ENCODE measurements at places on chromosomes 16 and 17.

- no peak for DNase-seq
These were observed 23.8 kb downstream of the UNC13D start for GRCh38 chr17:75820094-75821080.

GRCh38 chr16:79188739-79189122 lies 411.8 kb downstream of the MAF start:
- DNase-seq, result no peak

DNA sequence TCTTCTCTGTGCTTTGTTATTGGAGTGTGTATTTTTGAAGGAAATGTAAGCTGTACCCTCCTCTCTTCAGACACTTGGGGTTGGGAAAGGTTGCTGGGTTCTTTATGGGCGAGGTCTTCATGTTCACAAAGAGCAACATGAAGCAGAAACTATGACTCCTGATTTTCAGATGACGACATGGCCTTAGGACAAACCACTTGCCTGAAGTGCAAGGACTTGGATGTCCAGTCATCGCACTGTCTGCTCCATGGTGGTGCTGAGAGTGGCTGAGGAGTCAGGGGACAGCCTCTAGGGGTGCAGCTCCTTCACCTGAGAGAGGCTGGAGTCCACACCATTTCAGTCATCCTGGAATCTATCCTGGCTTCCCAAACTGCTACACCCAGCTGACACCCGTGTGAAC lies 183.9 kb upstream of the CDH5 start:
- DNase-seq, result no peak

- DNase-seq, result no peak
These were observed 11.0 kb downstream of the C1QTNF1 start for GRCh38 chr17:79034931-79035485.

- DNase-seq, result no peak
These were observed 86.4 kb downstream of the TEX14 start for GRCh38 chr17:58605470-58605869.

GRCh38 chr17:79871131-79871530 lies 31.9 kb upstream of the CBX4 start:
- DNase-seq, result no peak

DNA sequence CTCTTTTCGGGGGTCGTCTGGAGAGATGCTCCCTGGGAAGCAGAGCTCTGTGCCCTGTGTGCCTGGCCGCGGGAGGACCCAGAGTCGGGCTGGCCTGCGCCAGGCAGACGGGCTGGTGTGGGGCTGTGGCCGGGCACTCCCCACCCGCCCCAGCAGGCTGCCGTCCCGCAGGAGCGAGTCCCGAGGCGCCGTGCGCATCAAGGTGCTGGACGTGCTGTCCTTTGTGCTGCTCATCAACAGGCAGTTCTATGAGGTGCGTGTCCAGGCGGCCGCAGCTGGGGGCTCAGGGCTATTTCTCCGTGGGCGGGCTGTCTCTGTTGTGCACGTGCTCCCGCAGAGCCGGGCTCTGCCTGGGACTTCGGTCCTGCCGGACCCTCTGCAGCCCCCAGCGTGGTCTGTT lies 15.0 kb downstream of the TSC2 start:
- DNase-seq, result no peak

DNA sequence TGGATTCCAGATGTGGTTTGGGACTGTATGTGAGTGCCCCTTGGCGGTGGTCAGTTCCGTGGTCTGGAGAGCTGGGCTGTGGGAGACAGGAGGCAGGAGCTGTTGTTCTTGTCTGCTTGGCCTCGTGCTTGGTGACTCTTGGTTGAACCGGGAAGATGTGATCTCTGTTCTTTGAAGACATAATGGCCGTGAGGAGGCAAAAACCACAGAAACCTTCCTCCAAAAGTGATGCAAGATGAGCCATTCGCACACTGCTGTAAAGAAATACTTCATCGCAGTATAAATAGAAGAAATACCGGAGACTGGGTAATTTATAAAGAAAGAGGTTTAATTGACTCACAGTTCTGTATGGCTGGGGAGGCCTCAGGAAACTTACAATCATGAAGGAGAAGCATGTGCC lies 128.8 kb downstream of the RAP1GAP2 start:
- no peak for DNase-seq

DNA sequence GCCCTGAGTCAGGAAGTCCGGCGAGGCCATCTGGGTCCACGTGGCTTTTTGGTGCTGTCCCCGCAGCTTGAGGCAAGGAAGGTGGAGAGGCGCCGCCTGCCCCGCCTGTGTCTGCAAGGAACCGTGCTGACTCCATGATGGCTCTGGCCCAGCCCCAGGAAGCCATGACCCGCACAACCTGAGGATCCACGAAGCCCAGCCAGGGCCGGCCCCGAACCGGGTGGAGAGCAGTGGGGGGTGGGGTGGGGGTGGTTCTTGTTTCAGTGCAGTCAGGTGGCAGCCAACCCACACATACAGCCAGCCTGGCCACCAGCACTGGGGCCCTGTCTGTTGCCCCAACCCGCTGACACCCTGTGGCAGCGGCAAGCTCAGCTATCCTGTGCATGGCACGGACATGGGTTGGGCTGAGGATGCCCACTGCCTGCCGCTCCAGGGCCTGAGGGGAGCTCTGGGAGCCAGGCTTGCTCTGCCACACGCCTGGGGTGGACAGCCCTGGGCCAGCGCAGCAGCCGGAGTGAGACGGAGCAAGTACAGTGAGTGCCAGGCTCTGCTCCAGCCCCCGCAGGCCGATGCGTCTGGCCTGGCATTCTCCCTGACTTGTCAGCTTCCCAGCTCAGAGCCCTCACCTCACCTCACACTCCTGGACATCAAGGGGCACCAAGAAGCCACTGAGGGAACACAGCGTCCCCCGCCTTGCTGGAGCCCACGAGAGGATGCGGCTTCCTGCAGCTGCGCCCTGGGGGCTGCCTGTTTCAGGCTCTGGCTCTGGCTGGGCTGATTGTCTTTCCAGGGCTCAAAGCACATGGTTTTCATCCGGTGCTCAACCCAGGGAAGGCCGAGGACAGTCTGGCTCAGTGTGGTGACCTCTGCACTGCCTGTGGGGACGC lies 68.8 kb downstream of the LMF1 start:
- no peak for DNase-seq

- DNase-seq, result peak; percentile 10
These were observed 37.9 kb upstream of the SMIM36 start for GRCh38 chr17:55549140-55549539.

- DNase-seq, result no peak
These were observed 73.0 kb downstream of the YPEL2 start for GRCh38 chr17:59404471-59404870.

DNA sequence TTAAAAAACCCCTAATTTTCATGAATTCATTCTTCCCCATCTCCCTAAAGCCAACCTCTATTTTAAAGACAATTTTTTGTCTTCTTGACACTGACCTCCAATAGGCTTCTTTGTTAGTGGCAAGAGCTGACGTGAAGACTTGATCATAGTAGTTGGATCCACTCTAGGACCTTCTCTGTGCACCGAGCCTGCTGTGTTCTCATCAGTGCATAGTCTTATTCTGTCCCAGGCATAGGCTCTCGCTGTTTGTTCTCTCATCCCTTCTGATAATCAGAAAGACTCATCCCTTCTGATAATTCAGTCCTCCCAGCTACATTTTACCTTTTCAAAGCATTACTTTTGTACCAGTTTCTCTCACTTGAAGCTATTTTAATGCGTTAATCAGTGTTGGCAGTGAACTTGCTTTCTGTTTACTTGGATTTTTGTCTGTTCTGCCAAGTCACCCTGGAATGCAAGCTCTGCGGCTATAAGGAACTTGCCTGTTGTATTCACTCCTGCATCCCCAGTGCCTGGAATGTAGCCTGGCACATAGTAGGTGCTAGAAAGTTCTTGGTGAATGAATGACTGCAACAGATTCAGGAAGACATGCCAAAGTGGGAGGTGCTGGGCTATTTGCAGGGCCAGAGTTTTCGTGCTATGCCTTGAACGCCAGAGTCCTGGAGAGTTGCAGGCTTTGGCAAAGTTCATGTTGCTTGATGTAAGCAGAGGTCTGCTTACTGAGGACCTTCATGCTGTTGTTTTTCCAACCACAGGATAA lies 147.6 kb upstream of the MPHOSPH6 start:
- DNase-seq, result no peak

GRCh38 chr17:65228287-65228686 lies 91.1 kb downstream of the RGS9 start:
- no peak for DNase-seq

GRCh38 chr16:53041320-53042051 lies 11.2 kb downstream of the CHD9NB start:
- DNase-seq, result no peak

GRCh38 chr17:59409336-59410048 lies 78.0 kb downstream of the YPEL2 start:
- DNase-seq, result no peak

GRCh38 chr16:89693931-89694783 lies 7.3 kb downstream of the SPATA2L start:
- no peak for DNase-seq

GRCh38 chr17:76826330-76827068 lies 41.7 kb upstream of the MGAT5B start:
- no peak for DNase-seq

- DNase-seq, result no peak
These were observed 1.4 kb downstream of the PRSS54 start for GRCh38 chr16:58293449-58293848.

DNA sequence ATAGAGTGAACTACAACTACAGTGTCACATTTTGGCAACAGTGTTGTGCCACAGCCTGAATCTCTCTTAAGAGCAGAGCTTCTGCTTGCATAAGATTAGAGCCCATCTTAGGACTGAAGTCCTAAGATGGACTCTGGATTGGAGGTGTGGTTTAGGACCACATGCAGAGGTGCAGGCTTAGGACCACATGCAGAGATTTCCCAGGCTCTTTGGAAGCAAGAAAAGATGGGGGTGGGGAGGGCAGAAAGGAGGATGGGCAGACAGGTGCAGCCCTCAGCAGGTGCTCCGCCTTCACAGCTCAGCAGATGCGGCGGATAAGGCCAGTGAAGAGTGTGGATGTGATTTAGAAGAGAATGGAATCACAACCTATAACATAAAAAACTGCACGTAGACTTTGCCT lies 128.7 kb downstream of the TANGO6 start:
- no peak for DNase-seq

- DNase-seq, result no peak
These were observed 2.2 kb downstream of the GAA start for GRCh38 chr17:80103449-80104085.

DNA sequence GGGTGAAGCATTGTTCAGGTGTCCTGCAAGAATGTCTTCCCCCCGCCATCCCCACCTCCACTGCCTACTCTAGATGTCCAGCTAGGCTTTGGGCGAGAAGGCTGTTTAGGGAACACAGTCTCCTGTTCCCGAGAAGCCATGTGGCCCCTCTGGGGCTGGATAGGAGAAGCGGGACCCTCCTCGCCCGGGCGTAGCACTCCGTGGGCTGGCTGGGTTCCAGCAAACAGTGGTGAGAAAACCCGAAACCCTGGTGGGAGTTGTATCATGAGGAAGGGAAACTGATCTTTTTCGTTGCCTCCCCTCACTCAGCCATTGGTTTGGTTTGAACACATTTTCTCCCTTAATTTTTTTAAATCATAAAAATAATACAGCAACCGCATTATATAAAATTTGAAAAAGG lies 56.6 kb downstream of the IRF8 start:
- DNase-seq, result no peak

- DNase-seq, result no peak
These were observed 1.9 kb downstream of the ELOB start for GRCh38 chr16:2775131-2775716.

DNA sequence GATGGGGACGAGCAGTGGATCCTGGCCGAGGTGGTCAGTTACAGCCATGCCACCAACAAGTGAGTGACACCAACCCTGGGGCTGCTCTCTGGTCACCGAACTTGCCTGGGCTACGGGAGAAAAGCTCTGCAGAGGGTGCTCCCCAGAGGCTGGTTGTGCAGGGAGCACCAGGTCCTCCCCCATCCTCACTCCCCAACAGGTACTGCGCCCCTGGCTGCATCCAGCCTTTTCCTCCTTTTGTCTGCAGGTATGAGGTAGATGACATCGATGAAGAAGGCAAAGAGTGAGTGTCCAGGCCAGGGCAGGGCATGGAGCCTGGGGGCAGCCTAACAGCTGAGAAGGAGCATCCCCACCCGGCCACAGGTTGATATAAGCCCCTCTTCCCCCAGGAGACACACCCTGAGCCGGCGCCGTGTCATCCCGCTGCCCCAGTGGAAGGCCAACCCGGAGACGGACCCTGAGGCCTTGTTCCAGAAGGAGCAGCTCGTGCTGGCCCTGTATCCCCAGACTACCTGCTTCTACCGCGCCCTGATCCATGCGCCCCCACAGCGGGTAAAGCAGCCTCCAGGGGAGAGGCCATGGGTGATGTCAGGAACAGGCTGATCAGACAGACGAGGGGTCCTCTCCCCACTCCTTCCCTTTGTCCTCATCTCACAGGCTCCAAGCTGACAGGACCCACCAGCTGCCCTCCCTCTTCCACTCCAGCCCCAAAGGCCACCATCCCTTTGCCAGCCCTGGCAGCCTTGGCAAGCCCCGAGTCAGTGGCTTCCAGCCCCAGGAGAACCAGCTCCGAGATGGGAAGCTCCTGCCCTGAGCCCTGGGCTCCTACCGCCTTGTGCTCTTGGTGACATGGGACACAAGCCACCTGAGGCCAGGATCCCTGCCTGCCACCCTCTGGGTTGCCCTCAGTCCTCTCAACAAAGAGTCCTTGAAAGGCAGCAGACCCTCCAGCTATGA lies 6.2 kb downstream of the SULT1A2 start:
- no peak for DNase-seq

DNA sequence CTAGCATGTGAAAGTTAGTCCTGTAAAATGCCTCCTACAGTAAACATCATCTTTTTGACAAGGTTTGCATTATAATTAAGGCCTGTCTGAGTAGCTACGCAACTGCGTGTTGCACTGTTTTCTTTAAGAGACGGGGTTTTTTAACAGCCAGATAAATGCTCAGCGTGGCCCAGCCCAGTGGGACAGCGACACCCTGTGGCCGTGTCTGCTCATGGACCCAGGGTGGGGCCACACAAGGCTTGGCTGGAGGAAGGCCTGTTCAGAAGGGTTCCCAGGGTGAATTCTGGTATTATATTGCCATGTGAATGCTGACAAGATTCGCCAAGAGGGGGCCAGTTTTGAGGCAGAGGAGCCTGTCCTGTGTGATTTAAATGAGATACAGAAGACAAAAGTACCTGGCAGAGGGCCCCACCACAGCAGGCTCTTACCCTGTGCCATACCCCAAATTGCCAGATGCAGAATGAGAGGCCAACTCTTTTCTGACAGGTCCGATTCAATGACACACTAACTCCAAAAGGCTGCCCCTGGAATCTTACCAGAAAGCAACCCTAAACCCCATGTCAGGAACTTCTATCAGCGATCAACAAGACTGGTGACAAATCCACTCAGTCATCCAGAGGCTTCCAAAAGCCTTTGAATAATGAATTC lies 65.9 kb upstream of the IRX6 start:
- peak; percentile 21 for DNase-seq

- no peak for DNase-seq
These were observed 191.8 kb upstream of the CHMP6 start for GRCh38 chr17:80799538-80800480.

DNA sequence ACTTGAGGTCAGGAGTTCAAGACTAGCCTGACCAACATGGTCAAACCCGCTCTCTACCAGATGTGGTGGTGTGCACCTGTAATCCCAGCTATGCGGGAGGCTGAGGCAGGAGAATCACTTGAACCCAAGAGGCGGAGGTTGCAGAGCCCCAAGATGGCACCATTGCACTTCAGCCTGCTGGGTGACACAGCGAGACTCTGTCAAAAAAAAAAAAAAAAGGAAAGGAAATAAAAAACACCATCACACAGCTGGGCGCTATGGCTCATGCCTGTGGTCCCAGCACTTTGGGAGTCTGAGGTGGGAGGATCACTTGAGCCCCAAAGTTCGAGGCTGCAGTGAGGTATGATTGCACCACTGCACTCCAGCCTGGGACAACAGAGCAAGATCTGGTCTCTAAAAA lies 13.3 kb upstream of the SBK1 start:
- peak; percentile 48 for DNase-seq
